ENCODE measurements at places on chromosomes 3 and 15.
A peak's percentile ranks its signal among the peaks of the same experiment; 100 is the strongest.

- peak; percentile 75 for DNase-seq
Observed at GRCh38 chr15:64905119-64905831, 6.4 kb upstream of the ANKDD1A start.

GRCh38 chr3:194673761-194674160 is 1.8 kb upstream of the LSG1 start:
- no peak for DNase-seq

GRCh38 chr3:4730719-4731118 is 237.6 kb downstream of the ITPR1 start:
- DNase-seq, result no peak

DNA sequence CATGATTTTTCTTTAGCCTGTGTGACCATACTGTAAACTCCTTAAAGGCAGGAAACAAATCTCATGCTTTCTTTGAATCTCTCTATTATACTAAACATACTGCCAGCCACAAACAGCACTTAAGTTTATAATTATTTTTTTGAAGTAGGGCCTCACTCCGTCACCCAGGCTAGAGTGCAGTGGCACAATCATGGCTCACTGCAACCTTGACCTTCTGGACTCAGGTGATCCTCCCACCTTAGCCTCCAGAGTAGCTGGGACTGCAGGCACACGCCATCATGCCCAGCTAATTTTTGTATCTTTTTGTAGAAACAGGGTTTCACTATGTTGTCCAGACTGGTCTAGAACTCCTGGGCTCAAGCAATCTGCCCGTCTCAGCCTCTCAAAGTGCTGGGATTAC is 14.5 kb upstream of the SLITRK3 start:
- no peak for DNase-seq

DNA sequence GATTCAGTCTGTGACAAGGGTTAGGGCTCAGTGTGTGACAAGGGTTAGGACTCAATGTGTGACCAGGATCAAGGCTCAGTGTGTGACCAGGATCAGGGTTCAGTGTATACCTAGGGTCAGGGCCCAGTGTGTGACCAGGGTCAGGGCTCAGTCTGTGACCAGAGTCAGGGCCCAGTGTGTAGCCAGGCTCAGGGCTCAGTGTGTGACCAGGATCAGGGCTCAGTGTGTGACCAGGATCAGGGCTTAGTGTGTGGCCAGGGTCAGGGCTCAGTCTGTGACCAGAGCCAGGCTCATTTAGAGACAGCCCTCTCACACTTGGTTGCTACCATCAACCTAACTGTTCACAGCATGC is 24.2 kb downstream of the LOXL1 start:
- DNase-seq, result no peak

GRCh38 chr15:43429687-43430086 is 58.8 kb downstream of the TUBGCP4 start:
- no peak for DNase-seq

DNA sequence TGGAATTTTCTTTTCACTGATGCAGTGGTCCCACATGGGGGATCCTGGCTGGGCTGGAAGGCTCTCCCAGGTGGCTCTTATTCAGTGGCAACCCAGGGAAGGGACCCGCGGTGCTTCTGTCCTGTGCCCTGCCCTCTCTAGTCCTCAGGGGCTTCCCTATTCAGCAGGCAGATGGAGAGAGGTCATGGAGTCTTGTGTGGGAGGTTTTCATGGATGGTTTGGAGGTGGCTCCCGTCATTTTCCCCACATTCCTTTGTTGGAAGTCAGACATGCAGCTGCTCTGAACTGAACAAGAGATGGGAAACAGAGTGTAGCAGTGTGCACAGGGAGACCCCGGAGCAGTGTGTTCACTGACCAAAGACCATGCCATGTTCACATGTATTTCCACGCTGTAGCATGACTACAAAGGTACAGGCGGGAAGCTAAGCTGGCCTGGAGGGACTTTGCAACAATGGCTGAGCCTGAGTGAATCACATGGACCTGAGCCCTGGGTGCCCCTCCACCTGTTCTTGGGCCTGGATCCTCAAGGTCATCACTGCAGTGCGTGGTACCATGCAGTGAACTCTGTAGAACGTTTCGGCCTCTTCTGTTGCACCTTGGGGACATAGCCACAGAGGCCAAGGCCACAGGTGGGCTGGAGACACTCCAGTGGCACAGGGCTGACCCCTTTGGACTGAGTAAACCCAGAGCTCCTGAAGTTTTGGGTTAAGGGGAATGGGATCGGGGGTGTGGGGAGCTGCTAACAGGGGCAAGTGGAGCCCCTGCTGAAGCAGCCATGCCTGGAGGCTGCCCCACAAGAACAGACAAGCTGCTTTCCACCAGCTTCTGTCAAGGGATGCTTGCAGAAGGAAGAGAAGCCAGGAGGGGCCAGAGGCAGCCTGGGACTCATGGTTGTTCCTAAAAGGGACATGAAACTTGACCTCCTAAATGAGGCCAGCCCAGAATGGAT is 123.0 kb downstream of the ASB7 start:
- DNase-seq, result no peak

DNA sequence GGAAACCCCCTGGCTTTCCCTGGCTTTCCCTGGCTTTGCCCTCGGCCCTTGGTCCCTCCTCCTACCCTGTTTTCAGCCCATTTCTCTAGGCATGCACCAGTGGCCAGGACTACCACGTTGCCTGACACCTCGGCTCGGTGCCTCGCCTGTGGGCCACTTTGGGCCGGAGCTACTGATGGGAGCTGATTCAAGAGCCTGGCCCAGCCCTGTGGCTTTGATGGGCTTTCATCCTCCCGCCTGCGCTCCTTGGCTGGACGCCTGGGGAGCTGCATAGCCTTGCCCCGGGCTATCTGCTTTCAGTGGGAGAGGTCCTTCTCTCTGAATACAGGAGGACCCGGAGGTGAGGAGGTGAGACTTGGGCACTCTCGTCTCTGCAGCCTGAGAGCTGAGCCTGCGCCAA is 192.7 kb upstream of the HES1 start:
- no peak for DNase-seq

GRCh38 chr15:69412274-69412673 is 1.9 kb upstream of the KIF23 start:
- no peak for DNase-seq

DNA sequence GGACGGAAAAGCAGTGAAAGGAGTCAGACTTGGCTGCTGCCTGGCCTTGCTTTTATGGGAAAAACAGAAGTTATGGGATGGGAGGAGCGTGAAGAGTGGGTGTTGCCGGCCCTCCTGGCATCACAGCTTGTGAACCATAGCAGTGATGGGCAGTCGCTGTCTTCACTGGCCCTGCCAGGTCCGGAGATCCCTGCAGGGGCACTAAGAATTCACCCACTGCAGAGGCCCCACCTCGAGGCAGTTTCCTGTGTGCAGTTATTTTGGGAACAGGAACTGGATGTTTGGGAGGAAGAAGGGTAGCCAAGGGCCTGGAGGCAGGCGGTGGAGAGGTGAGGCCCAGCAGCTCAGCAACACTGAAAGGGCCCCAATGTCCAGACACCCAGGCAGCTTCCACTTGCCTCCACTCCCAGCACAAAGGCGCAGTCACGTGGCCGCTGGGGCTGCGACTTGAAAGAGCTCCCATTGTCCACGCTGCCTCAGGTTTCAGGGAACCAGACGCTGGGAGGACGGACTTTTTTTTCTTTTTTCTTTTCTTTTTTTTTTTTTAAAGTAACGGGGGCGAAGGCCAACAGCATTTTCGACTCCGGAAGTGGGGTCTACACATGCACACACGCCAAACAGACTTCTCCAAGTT is 255.6 kb downstream of the ZNF621 start:
- DNase-seq, result no peak

DNA sequence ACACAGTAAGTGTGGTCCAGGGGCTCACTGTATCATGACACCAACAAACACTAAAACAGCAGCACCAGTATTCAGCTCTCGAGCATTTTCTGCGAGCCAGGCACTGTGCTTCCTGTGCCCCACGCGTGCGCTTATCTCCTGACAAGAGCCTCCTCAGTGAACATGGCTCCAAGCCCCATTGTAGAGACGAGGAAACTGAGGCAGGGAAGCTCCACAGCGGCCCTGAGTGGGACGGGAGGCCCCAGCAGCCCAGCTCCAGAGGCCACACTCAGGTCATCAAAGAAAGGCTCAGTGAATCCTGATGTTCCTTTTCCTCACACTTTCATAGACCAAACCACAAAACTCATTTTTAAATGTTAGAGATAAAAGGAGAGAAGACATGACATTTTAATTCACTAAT is 113.1 kb downstream of the TPRA1 start:
- no peak for DNase-seq

- DNase-seq, result no peak
Observed at GRCh38 chr3:69791106-69791505, 51.8 kb downstream of the MITF start.

- no peak for DNase-seq
Observed at GRCh38 chr3:128621234-128621633, 29.4 kb downstream of the RPN1 start.

GRCh38 chr15:74920456-74920855 is 13.8 kb upstream of the FAM219B start:
- no peak for DNase-seq

- peak; percentile 61 for DNase-seq
Observed at GRCh38 chr15:96326328-96327154, 4.0 kb upstream of the NR2F2 start.

DNA sequence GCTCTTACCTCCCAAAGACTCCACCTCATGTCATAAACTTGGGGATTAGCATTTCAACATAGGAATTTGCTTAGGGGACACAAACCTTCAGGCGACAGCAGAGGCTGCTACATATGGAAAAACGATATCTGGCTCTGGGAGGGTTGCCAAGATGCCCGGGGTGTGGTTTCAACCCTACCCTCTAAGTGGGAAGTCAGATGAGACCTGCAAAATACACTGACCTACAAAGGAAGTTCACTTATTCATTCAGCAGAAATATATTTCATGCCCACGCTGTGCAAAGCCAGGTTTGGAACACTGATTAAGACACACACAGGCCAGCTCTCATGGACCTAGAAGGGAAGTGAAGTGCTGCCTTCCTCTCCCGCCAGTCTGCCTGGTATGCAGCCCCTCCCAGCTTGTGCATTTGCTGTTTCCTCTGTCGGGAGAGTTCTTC is 239.3 kb downstream of the FEZF2 start:
- no peak for DNase-seq

- DNase-seq, result no peak
Observed at GRCh38 chr3:157913741-157914150, 192.5 kb downstream of the SHOX2 start.

DNA sequence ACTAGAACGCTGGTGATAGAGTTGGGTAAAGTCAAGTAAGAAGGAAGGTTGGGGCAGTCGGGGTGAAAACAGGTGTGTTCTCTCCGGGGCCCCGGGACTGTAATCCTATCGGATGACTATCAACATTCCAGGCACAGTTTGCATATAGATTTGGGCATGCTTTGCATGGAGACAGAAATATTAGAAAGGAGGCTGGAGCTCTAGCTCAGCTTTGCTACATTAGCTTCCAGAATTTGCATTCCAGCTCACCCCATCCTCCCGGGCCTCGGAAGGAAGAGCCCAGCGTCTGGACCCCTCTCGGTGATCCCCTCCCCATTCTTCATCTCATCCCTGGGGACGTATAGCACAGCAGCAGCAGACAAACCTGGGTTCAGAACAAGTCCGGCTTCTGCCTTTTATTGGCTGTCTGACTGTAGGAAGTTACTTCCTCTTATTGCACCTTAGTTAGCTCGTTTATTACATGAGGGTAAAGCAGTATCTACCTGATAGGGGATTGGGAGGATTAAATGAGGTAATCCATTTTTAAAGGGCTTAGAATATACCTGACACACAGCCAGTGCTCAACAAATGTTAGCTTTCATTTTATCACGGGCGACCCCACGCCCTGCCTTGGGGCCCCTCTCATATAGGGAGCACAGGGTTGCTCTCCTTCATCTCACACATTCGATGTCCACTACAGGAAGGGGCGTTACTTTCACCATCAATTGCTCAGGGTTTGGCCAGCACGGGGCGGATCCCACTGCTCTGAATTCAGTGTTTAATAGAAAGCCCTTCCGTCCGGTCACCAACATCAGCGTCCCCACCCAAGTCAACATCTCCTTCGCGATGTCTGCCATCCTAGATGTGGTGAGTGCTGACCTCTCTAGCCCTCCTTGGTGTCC is 3.2 kb downstream of the HTR3E start:
- DNase-seq, result no peak

Measured in MM.1S (cell line).